Fibroblast of villous mesenchyme (primary cell): ENCODE measurements at places on chromosomes 7 and 10. TPM values are rescaled to one million over a fixed set of nuclear protein-coding genes. Genes with fewer than 3 reads are reported as not detected.

DNA sequence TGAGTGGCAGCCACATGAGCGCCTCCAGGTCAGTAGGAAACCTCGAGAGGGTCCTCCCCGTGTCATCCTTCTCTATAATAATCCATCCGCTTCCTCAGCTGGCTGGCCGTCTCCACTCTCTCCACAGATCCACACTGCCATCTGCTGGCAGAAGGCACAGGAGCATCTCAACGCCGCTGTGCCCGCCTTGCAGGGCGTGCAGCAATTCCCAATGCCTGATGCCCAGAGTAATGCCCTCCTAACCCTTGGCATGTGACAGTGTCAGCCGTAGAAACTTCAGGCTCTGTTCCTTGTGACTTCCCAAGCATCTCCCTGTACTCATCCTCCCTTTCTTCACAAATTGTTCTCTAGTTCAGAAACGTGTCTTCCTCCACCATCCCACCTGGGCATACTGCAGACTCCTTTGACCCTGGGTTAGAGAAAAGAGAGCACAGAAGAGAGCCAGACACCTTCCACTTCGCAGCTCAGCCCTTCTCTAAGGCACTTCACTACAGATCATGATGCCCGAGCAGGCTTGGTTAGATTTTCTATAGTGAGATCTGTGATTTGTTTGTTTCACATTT lies 70.8 kb downstream of the XPNPEP1 start:
- peak; percentile 63 for DNase-seq

- DNase-seq, result peak; percentile 64
Observed at GRCh38 chr10:46106410-46107255, 60.6 kb upstream of the MSMB start.

DNA sequence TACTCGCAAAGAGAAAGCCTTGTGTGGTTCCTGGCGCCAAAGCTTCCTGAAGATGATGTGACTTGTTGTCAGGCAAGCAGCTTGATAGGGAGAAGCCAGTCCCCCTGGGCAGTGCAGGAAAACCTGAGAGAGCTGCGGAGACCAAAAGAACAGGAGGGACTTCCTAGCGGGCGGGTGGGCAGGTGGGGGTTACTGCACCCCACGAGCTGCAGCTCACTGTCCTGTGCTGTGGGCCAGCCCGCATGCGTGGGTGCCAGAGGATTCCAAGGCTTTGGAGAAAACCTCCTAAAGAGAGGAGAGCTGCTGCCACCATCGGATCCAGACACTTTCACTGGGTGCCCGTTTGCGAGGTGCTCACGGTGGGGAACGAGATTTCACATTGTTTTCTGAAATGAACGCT lies 145.1 kb downstream of the ACTR3B start:
- DNase-seq, result no peak

- DNase-seq, result no peak
Observed at GRCh38 chr10:103829278-103829677, 26.1 kb downstream of the SH3PXD2A start.

DNA sequence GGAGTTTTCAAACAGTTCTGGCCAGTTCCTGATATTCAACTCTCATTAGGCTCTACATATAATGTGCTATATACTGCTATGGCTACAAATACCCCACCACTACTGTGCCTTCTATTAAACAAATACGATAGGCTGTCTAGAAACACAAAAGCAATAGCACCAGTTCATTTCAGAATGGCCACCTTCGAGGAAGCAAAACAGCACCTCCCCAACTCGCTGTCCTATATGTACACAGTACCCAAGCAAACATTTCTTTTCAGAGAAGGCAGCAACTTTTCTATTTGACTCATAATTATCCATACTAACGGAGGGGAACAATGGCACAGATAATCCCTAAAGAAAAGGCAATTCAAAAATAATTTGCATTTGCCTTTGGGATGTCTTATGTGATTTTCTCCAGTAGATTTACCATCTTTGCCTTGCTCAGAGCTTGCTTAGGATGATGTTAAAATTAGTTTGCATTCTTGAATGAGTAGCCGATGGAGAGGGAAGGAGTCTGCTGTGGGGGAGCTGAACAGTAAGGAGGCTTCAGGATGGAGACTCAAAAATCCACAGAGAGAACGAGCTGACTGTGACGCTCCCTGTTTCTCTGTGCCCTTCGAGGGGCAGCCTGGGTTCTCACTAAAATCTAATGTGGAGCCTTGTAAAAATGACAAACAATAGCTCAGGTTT lies 218.7 kb downstream of the FANK1 start:
- DNase-seq, result no peak

DNA sequence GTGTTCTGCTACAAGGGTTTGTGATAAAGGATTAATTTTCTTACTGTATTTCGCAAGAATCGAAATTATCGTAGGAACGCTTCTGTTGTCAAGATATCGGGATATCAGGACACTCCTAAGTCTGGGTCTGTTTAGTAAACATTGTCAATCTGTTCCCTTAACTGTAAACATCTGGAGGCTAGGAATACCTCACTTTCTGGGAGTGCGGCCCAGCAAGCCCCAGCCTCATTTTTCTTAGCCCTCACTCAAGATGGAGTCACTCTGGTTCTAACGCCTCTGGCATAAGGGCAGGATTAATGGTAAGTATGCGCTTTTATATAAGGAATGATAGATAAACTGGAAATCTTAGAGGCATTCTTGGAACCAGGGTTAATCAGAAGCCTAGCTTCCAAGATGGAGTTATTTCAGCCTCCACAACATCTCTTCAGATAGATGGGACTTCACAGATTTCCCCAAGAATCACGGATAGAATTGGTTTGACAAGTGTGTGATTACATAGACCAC lies 30.1 kb upstream of the CCL24 start:
- DNase-seq, result peak; percentile 25

Gene EBLN1
- not detected in 2 replicates for total RNA-seq

DNA sequence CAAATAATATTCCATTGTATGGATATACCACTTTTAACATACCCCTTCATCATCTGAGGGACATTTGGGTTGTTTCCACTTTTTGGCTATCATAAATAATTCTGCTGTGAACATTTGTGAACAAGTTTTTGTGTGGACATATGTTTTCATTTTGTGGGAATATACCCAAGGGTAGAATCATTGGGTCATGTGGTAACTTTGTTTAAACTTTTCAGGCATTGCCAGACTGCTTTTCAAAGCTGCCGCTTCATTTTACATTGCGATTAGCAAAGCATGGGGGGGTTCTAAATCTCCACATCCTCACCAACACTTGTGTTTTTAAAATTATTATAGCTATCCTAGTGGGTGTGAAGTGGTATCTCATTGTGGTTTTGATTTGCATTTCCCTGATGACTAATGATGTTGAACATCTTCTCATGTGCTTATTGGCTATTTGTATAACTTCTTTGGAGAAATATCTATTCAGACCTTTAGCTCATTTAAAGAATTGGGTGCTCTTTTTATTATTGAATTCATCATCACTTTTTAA lies 8.4 kb upstream of the HHEX start:
- DNase-seq, result no peak

DNA sequence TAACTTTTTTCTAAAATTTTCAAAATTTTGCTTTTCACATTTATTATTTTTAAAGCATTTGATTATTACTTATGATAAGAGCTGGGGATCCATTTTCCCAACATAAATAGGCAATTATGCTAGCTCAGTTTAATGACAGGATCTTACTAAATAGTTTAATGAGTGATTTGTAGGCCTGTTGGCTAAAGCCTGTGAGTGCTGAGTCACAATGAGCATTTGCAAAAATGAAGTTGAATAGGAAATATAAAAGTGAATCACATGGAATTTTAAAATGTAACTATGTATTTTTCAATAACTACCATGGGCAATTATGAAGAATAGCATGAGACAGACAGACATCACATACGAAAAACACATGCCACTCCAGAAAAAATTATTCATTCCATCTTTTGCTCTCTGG lies 45.1 kb upstream of the ZPBP start:
- no peak for DNase-seq

Gene SHLD2
- total RNA-seq, result 39.3 and 40.6 TPM in 2 replicates

Gene RBP3
- total RNA-seq, result not detected in 2 replicates

DNA sequence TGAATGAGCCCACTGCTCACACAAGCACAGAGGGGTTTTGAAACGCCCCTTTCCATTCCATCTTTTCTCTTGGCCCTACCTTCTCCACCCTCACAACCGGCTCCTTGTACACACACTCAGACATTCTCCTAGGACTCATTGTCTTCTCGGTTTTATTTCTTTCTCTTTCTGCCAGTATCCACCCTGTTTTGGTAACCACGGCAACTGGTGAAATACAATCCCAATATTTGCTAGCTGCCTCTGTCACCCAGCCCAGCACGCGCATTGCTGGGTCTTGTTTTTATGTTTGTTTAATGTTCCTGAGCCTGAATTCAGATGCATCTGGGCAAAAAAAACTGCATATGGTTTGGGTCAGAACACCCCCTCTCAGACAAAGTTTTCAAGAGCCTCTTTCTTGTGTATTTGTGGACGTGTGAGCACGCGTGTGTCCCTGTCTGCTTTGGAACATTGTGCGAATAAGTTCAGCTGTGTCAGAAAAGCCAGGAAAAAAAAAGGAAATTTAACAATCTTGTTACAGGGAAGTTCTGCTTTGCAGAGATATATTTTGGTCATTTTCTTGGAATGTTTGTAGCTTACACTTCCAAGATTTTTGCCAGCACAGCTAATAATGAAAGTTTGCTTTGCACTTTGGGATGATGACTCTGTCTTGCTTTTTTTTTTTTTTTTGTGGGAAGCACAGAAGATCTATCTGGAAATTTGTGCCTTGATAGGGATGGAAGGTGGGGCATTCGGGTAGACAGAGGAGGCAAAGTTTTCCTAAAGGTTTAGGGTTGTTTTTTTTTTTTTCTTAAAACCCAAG lies 225.9 kb downstream of the TRIL start:
- DNase-seq, result peak; percentile 62

GRCh38 chr10:126191192-126191591 lies 197.1 kb downstream of the ADAM12 start:
- peak; percentile 88 for DNase-seq

Gene LAMB4
- under 0.01 and 0.64 TPM in 2 replicates for total RNA-seq

Gene MNX1
- not detected in 2 replicates for total RNA-seq

DNA sequence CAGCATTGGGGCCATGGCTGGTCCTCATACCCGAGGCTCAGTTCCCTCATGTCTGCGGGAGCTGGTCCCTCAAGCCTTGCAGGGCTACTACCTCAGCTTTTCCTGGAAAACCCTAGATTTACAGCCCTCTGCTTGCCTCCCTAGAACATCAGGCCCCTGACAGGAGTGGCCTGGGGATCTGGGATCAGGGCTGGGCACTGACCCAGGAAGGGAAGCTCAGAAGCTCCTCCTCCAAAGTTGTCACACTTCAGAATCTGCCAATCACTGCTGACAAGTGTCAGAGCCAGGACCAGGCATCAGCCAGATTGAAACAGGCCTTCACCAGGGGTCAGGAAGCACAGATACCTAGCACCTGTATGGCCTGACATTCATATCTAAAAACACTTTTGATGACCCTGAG lies 115.2 kb downstream of the GRID1 start:
- no peak for DNase-seq
